ENCODE measurements at places on chromosomes 2 and 18.

DNA sequence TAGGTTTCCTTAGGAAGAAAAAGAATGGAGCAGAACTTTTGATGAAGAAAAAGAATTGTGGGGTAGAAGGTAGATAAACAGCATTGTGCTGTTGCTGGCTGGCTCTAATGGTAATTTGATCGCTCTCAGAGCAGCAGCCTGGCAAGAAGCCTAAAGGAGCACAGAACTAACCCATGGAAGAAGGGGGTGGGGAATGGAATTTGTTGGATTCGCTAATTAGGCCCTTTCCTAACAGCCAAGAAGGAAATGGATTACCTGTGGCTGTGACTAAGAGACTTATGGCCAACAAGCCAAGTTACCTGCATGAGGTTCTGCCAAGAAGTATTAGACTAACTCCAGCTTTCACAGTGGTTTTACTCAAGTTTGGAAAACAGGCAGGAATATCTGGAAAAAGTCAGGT is 210.6 kb downstream of the IKZF2 start:
- no peak for DNase-seq

- DNase-seq = no peak
Observed at GRCh38 chr2:73004889-73005596, 66.5 kb downstream of the SFXN5 start.

DNA sequence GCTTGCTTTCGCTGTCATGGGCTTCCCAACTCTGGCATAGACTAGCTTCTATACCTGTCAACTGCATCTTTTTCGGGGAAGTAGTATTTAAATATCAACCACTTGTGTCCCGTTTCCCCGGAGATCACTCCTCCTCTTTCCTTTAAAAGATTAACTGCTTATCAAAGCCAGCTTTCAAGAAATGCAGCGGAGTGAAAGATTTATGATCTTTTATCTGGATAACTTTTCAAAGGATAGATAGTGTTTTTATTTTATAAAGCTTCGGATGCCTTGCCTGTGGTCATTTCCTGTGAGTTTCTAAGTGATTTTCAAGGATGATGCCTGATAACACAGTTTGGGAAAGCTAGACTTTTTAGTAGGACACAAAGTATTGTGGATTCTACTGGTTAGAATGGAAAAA is 2.9 kb upstream of the IGFBP5 start:
- DNase-seq = no peak

DNA sequence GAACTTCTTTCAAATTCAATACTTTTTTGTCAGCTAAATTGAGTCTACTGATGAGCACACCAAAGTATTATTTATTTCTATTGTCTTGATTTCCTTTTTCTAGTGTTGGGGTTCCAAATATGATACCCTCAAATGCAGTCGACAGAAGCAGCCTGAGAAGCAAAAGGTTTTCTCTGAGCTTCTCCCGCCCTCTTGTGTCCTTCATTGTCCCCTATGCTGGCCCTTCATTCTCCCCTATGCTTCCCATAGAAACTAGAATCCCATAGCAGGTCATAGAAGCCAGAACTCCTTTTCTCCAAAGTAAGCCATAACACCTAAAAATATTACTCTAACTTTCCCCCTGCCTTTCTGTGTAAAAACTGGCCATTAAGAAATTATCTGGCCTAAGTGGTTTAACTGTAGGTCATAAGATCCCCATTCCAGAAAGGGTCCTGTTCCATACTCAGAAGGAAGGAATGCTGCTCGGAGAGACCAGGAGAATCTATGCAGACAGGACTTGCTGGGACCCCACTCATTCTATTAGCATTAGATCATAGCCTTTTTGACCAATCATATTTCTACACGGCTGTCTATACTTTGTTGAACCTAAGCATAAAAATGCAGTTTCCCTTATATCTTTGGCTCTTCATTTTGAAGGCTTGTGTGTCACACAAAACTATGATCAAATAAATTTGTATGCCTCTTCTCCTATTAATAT is 764.6 kb upstream of the PKDCC start:
- no peak for DNase-seq

- no peak for DNase-seq
Observed at GRCh38 chr2:111884592-111884964, 585 bp upstream of the ANAPC1 start.

DNA sequence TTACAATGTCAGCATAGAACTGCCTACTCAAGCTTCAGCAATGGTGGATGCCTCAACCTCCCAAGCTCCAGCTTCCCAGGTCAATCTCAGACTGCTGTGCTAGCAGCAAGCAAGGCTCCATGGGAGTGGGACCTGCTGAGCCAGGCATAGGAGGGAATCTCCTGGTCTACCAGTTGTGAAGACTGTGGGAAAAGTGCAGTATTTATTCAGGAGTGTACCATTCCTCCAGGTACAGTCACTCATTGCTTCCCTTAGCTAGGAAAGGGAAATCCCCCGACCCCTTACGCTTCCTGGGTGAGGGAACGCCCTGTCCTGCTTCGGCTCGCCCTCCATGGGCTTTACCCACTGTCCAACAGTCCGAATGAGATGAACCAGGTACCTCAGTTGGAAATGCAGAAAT is 130.3 kb downstream of the ADCYAP1 start:
- no peak for DNase-seq

DNA sequence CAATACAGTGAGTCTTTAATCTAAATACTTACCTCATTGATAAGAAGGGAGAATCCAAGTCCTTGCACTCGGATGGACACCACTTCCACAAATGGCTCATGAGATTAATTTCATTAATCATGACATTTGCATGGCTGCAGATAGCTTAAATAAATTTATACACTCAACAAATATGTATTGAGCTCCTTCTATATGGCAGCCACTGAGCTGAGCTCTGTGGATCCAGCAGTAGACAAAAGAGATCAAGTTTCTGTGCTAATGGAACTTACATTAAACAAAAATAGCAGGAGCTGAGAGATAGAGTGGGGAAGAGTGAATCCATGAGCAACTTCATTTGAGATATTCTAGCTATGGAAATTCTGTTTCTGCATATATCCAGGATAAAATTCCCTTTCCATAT is 44.4 kb downstream of the RAB27B start:
- DNase-seq = no peak

- no peak for DNase-seq
Observed at GRCh38 chr18:37473195-37473840, 92.3 kb downstream of the CELF4 start.

DNA sequence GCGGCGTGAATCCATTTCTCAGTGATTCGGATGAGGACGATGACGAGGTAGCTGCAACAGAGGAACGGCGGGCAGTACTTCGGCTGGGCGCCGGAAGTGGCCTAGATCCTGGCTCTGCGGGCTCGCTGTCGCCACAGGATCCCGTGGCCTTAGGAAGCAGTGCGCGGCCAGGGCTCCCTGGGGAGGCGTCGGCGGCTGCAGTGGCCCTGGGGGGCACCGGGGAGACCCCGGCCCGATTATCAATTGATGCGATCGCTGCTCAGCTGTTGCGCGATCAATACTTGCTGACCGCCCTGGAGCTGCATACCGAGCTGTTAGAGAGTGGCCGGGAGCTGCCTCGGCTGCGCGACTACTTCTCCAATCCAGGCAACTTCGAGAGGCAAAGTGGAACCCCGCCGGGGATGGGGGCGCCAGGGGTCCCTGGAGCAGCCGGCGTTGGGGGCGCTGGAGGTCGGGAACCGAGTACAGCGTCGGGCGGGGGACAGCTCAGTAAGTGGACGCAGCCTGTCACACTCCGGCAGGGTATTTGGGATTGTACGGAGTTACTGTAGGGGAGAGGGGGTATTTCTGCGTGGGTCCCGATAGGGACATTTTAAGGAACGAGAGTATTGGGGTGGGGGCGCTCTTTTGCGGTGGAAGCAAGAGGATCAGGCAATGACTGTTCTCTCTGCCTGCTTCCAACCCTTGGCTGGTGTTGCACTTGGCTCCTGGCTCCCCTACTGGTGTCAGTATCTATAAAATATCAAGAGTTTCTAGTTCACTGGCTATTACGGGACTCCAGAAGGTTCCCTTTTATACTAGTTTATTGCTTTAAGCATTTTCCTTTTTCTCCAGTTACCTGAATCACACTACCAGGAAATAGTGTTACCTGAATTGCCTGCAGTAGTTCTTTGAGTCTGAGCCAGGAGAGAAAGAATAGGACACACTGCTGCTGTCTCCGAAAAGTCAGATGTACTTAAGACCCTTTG is 772 bp downstream of the RELCH start:
- no peak for DNase-seq

DNA sequence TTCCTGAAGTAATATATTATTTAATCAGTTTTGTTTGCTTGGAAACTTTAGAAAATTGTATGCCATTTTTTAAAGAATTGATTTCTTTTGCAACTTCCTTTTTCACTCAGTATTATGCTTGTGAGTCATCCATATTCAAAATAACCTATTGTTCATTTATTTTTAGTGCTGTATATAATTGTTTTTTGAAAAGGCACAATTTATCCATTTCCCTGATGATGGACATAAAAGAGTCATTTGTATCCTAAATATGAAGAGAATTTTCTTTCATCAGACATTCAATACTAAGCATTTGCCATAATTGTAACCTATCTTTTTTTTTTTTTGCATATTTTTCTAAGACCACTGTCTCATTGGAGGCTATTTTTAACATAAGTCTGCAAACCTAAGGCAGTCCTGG is 134.1 kb upstream of the SERPINE2 start:
- DNase-seq = no peak

GRCh38 chr2:164014068-164014731 is 278.4 kb upstream of the FIGN start:
- DNase-seq = no peak

DNA sequence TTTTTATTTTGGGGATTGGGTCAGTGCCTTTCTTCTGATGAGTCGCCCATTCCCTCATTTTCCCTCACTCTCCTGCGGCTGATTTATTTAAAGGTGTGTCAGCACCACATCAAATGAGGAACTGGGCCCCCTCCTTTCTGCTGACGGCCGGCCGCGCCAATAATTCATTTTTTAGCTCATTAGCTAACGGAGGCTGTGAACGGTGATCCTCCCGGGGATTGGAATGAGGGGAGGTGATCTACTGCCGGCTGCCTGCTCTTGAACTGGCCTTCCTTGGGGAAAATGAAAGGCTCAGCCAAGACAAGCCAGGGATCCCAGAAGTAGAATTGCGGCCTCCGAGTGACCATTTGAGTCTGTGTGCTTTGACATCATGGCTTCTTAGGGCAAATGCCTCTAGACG is 54.2 kb downstream of the GBX2 start:
- no peak for DNase-seq

- DNase-seq = no peak
Observed at GRCh38 chr18:75204732-75205513, 4.0 kb downstream of the PTGR3 start.

GRCh38 chr2:18559531-18560030 is 872 bp downstream of the RDH14 start:
- no peak for DNase-seq

DNA sequence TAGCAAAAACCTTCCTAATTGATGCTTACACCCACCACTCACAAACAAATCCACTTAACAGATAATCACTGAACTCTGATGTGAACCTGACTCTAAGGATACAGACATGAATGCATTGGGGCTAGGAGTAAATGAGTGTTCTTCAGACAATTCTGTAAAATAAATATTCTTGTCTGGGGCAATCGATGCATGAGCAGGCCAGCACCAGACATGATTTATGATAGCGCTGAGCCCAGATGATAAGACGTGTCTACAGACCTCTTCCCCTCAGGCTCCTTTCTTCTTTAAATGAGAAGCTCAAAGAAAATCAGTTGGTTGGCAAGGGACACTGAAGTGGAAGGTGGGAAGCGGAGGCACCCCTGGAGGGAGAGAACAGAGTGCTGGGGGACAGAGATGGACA is 27.3 kb upstream of the BIN1 start:
- no peak for DNase-seq

Data from cortex of kidney (tissue), 1 donor.